ENCODE measurements at places on chromosomes 1 and 21.

DNA sequence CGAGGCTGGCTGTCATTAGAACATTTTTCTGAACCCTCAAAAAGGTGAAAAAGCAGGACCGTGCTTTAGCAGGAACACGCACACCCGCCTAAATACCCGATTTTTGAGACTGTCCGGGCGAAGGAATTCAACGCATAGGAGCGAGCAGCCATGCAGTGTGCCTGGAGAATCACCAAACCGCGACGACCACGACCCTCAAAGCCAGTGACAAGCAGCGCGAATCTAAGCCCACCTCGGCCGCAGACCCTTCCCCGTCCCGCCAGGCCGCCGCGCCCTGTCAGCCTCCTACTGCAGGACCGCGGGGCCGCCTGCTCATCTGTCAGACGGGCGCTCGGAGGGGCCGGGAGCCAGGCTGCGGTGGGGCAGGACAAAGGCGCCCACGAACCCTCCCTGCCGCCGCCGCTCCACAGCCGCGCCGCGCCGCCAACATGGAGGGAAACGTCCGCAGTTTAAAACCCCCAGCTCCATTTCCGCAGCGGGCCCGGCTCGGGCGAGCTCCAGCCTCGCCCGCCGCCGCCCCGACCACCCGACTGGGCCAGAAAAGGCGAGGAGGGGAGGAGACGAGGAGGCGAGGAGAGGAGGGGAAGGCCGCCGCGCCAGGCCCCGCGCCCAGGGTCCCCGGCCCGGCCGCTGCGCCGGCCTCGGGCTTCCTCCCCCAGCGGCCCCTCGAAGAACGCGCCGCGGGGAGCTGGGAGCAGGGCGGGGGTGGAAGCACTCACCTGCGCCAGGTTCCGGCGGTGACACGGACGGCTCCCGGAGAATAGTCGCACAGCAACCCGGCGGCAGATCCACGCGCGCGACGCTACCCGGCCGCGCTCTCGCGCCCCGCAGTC, at the start of gene LBR:
TSS of gene LBR (minus strand) at position 804 of the 833 bp plus-strand sequence. CDS start 3,963 bp downstream, outside the sequence.
- no peak for DNase-seq

- no peak for DNase-seq
Observed at GRCh38 chr21:42080788-42081083, 9.6 kb downstream of the UMODL1 start.

DNA sequence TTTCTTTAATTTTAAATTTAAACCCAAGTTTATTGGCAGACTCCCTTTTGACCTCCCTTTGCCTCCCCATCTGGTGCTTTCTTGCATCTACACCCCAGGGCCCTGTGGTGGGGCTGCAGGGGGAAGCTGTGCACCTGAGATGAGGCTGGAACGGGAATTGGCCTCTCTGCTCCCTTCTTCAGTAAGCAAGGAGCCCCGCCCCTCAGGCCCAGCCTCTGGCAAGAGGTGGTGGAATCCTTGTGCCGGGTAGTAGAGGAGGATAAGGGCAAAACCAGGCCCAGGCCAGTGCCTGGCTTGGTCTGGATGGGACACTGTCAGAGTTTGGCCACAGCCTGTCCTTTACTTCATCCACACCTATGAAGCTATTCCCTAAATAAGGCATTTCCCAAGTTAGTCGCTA, 25.1 kb downstream of the ATP8B2 start:
- DNase-seq = no peak

DNA sequence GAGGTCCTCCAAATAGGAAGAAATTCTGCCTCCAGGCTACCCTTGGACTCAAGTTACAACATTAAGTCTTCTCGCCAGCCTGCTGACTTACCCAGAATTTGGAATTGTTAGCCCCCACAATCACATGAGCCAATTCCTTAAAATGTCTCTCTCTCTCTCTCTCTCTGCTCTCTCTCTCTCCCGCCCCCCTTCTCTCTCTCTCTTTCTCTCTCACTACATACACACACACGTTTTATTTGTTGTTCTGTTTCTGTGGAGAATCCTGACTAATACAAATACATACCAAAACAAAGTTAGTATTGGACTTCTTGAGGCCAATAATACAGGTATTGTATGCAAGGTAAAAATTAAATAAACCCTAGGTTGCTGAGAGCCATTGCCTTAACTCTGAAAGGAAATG, 72.1 kb downstream of the TNFSF18 start:
- no peak for DNase-seq

DNA sequence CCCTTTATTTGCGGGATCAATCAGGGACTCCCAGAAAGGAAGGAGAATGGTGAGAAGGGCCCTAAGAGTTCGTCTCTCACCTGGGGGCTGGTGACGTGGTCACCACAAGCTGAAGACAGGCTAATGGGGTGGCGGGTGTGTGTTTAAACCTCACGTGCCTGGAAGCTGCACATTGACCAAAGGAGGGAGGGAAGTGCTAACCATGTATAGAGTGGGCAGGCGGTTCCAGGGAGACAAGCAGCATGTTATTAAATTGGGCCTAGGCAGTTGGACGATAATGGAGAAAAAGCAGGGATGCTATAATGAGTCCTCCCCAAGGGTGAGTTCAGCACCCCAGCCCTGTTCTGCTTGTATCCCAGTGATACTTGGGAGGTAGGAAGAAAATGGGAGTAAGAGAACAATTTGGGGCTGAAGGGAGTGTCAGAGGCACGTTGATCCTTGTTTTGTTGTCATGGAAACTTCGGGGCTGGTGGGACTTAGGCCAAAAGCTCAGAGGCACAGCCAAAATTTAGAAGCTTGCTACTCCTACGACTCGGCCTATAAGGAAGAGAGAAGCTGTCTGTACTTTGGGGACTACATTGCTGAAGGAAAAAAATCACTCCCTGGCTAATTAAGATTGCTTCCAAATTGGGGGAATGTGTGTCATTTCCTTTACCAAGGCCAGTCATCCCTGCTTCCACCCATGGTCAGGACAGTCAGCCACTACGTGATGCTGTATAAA, 33.2 kb upstream of the EPHA8 start:
- DNase-seq = no peak

- no peak for DNase-seq
Observed at GRCh38 chr21:43368685-43369084, 58.2 kb downstream of the SIK1 start.

GRCh38 chr1:95384567-95384966, 150.6 kb downstream of the RWDD3 start:
- DNase-seq = peak; percentile 5

DNA sequence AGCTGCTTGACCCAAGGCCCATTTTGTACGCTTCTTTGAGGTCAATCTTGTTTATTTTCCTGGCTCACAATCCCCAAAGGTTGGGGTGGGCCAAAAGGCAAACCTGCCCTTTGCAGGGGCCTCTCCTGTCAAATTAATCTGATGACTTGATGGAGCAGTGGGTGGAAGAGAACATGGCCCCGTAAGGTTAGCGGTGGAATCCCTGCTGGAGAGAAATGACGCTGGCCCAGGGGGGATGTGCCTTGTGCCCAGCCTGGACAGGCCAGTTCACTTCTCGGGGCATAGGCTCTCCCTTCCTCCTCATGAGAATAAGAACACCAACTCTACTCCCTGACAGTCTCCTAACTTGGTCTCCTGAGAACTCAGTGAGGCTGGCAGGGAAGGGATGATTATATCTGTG, 40.5 kb downstream of the C1orf198 start:
- no peak for DNase-seq

DNA sequence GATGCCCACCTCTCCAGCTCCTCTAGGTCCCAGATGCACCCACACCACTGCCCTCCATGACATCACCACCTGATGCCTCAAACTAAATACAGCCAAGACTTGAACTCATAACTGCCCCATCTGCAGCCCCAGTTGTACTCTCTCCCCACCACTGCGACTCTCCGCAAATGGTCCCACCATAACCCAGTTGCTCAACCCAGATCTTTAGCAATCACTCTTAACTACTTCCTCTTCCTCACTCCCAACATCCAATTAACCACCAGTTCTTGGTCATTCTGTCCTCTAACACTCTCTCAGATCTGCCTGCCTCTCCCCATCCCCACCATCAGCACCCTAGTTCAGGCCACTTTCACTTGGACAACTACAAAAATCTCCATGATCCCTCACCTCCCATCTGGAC, 36.8 kb upstream of the PLA2G2C start:
- DNase-seq = no peak

- DNase-seq = no peak
Observed at GRCh38 chr1:177600936-177601335, 368.9 kb downstream of the SEC16B start.

All from keratinocyte (primary cell).